ENCODE measurements at places on chromosomes 3 and 15. TPM values are rescaled to one million over a fixed set of nuclear protein-coding genes. Genes with fewer than 3 reads are reported as not detected.

Gene LRRC34
- total RNA-seq = 10.1 TPM

Gene WDR72
- 1.7 TPM for total RNA-seq

DNA sequence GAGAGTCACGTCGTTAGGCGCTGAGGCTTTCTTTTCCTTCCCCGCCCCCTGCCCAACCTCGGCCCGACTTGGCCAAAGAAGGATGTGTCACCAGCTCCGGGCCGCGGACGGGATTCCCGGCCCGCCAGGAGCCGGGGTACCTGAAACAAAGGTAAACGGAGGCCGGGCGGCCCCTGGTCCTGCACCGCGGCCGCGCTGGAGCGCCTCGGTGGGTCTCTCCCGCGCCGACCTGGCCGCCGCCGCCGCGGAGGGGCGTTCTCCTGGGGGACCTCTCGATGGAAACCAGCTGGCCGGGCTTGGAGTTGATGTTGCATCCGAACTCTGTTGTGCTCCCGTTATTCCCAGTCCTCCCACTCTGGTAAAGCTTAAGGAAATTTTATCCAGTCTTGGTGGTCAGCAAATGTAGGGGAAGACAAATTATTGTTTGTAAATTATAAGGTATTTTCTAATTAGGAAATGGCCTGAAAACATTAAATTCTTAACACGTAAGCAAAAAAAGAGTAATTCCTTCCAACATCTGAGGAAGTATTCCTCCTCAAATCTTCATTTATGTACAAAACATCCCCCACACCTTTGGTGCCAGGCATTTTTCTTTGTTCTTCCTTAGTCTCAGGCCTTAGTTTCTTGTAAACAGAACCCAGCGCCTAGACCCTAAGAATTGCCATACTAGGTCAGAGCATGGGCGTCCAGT is 888 bp downstream of the PPP2R3A start:
- peak; percentile 36 for DNase-seq

GRCh38 chr3:49177073-49177472 is 5.7 kb downstream of the KLHDC8B start:
- no peak for DNase-seq

DNA sequence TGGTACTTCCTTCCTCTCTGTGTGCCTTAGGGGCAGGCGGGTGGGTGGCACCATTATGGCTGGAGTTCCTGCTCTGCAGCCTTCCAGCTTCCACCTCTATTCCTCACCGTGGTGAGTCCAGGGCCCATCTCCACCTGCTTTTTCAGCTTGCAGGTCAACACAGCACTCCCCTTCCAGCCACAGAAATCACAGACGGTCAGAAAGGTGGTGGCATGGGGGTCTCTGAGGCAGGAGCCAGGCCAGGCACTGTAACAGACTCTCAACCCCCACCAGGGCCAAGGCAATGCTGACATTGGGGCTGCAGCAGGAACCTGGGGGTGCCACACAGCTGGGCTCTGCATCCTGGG is 16.6 kb downstream of the KLF15 start:
- DNase-seq = no peak

All from neural crest cell (in vitro differentiated cells).